NCI-H460 (cell line): ENCODE measurements at places on chromosomes 1 and 21. TPM values are rescaled to one million over a fixed set of nuclear protein-coding genes. Genes with fewer than 3 reads are reported as not detected.

Gene RNF19B
- 11.6 and 12.9 TPM in 2 replicates for total RNA-seq

Gene CD52
- total RNA-seq: not detected in 2 replicates

Gene RIPPLY3
- 0.20 TPM in 2 replicates for total RNA-seq

Gene CR1
- total RNA-seq: not detected in 2 replicates

- no peak for DNase-seq
Observed at GRCh38 chr1:15259622-15260007, 12.6 kb downstream of the FHAD1 start.

DNA sequence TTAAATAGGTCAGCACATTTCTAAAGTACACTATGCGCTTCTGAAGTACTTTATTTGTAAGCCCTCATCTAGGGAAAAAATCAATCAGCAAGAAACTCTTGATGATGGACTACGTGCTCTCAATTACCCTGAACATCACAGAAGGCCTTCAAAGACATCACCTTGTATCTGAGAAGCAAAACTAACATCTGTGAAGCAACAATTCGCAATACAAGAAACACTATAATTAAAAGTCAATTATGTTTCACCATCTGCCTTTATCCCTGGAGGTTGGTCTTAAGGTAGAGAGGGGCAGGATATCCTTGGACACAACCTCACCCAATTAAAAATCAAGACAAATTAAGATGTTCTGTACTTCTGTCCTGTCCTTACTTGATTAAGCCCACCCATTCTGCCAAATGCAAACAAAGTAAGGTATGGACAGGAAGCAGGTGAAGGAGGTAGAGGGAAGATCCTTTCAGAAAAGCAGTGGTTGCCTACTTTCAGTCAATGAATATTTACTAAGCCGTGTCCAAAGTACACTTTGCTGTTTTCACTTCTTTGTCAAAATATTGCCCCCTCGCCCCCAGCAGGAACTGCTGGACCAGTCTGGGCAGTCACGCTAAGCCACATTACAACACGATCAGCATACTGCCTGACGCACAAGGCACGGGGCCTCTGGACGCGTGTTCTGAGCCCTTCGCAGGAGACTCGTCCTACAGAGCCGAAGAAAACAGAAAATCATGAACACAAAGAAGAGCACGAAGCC, 887 bp downstream of the SLC19A2 start:
- peak; percentile 41 for DNase-seq

GRCh38 chr1:39084191-39084590, 58.0 kb downstream of the NDUFS5 start:
- DNase-seq: no peak

- no peak for DNase-seq
Observed at GRCh38 chr1:173502104-173502503, 25.0 kb downstream of the PRDX6 start.

- no peak for DNase-seq
Observed at GRCh38 chr1:56856186-56856585, 1.6 kb downstream of the C8A start.

DNA sequence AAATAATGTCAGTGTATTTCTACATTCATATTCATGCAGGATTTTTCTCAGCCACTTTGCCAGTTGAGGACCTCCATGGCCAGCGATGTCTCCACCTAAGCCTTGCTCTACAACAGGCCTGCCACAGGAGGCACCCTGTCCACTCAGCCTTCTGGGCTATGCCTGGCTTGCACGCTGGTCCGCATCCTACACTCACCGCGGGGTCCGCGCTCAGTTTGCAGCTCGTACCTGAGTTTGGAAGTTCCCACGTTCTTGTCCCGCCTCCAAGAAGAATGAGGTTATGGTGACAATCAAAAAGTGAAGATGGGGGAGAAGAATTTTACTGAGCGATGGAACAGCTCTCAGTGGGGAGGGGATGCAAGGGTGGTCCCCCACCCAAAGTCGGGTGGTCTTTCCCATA, 93.6 kb upstream of the GRIK1 start:
- no peak for DNase-seq

GRCh38 chr1:151898519-151898991, 10.8 kb downstream of the THEM4 start:
- no peak for DNase-seq

DNA sequence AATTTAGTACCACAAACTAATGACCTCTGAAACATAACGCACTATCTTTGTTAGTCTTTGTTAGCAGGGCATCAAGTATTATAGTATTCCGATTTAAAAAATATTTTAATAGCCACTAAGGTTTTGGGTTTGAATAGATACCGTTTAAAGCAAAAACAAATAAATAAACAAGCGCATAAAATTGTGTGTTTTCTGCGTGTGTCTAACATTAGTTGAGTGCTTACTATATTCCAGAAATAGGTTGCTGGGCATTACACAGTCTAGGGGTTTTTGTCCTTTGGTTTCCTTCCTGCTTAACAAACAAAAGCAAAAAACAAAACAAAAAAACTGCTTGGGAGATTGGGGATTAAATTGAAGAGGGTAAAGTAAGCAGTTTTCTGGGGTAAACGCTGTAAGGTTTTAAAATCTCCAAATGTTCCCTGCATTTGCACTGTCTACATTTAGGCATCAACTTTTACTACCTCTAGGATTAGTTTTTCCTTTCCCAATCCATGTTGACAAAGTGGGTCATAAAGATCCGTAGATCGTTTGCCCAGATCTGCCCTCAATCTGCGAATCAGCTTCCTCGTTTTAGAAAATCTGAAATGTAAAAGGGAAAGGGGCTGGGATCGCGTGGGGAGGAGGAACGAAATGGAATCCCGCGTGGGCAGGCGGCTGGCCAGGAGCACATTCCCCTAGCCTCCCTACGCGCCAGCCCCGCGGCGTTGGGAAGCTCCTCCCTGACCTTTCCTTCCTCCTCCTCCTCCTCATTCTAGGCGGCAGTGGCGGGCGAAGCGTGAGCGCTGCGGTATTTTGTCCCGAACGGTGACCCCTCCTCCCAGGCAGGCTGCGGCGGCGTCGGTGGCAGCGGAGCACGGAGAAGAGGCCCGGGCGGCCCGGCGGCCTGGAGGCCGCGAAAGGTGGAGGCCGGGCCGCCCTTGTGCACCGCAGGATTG, at the start of gene KCTD3:
Gene KCTD3 (plus strand): TSS at position 749 of the 935 bp plus-strand sequence. CDS start 382 bp downstream, outside the sequence.
- peak; percentile 74 for DNase-seq

GRCh38 chr1:227766015-227766634, 30.9 kb downstream of the SNAP47 start:
- DNase-seq: no peak
